ENCODE measurements at places on chromosomes 4 and X. TPM values are rescaled to one million over a fixed set of nuclear protein-coding genes. Genes with fewer than 3 reads are reported as not detected.

C4orf51 gene
- total RNA-seq: not detected

SEC31A gene
- 366 TPM for total RNA-seq

TMSB15A gene
- 10.2 TPM for total RNA-seq

ZNF141 gene
- 8.4 TPM for total RNA-seq

CLCN4 gene
- 5.8 TPM for total RNA-seq

MAGEC1 gene
- not detected for total RNA-seq

AMBN gene
- not detected for total RNA-seq

DRP2 gene
- total RNA-seq: 2.3 TPM

IL1RAPL1 gene
- 1.9 TPM for total RNA-seq

PPP4R3C gene
- total RNA-seq: not detected

AFM gene
- total RNA-seq: not detected

LANCL3 gene
- under 0.01 TPM for total RNA-seq

CACNA1F gene
- total RNA-seq: under 0.01 TPM

TENM3 gene
- 13.2 TPM for total RNA-seq

PDLIM5 gene
- total RNA-seq: 44.5 TPM

CXCR3 gene
- total RNA-seq: not detected

WAS gene
- 0.17 TPM for total RNA-seq

SAGE1 gene
- not detected for total RNA-seq

FTHL17 gene
- total RNA-seq: not detected

TMEM35A gene
- total RNA-seq: 37.9 TPM

C4orf36 gene
- total RNA-seq: 3.1 TPM

CXCL8 gene
- 0.58 TPM for total RNA-seq

FAM53A gene
- 2.3 TPM for total RNA-seq

ACTRT1 gene
- not detected for total RNA-seq

RIPPLY1 gene
- not detected for total RNA-seq
